ENCODE measurements at places on chromosomes 3 and 15. TPM values are rescaled to one million over a fixed set of nuclear protein-coding genes. Genes with fewer than 3 reads are reported as not detected.

The KLHL6 gene
- 18.0 TPM for total RNA-seq

The FAM3D gene
- total RNA-seq = 3.2 TPM

The PARP15 gene
- 6.1 TPM for total RNA-seq

The MESP2 gene
- not detected for total RNA-seq

The STARD5 gene
- total RNA-seq = 4.5 TPM

The KLHL24 gene
- 58.1 TPM for total RNA-seq

The SENP8 gene
- total RNA-seq = 3.5 TPM

The GOLGA6L10 gene
- total RNA-seq = 7.0 TPM

The MNS1 gene
- 6.7 TPM for total RNA-seq

The PLA2G4F gene
- total RNA-seq = 116 TPM

The ZIC1 gene
- total RNA-seq = not detected

The LAMB2 gene
- total RNA-seq = 291 TPM

- no peak for DNase-seq
- H3K4me3 ChIP-seq = no peak overlapping the region
- no peaks in the 10 kb centered on the region for H3K36me3 ChIP-seq
- no peaks in the 10 kb centered on the region for H3K27me3 ChIP-seq
These were observed 348.7 kb downstream of the ZIC1 start for GRCh38 chr3:147757866-147758265.

DNA sequence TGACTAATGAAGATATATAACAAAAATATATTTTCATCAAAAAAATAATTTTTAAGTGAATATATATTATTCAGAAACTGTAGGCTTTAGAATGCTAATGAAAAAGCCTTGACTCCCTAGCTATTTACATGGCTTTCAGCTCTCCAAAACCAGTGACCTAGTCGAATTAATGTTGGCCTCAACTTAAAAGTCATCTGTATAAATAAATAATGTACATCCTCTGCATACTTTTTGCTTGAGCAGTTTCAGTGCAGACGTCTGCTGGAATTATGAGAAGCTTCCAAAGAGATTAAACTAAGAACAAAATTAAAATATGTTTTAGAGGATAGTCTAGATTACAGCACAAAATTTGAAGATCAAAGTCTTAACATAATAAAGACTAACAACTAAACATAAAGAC, 520.4 kb upstream of the ALCAM start:
- no peak for DNase-seq
- H3K27ac ChIP-seq = no peak overlapping the region
- H3K4me1 ChIP-seq = no peaks in the 10 kb centered on the region
- no peaks in the 10 kb centered on the region for H3K36me3 ChIP-seq

DNA sequence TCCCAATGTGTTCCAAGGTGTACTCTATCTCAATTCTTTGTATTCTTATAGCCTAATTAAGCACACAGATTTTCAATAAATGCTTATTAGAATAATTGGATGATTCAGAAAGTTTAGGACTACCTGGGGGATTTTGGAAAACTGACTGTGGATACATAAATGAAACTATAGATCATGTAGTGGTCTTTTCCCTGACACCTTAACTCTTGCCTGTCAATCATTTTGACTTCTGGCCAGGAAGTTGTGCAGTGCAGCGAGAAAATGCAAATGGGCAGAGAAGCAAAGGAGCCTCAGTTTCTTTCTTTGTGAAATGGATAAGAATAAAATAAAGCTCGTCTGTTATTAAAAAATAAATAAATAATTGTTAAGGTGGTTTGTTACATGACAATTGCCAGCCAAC, 47.4 kb upstream of the DCLK3 start:
- H3K4me3 ChIP-seq = no peak overlapping the region
- no peak overlapping the region for H3K27ac ChIP-seq
- no peak for DNase-seq
- no peaks in the 10 kb centered on the region for H3K27me3 ChIP-seq
- peaks cover 3% of the 10 kb centered on the region for H3K4me1 ChIP-seq

DNA sequence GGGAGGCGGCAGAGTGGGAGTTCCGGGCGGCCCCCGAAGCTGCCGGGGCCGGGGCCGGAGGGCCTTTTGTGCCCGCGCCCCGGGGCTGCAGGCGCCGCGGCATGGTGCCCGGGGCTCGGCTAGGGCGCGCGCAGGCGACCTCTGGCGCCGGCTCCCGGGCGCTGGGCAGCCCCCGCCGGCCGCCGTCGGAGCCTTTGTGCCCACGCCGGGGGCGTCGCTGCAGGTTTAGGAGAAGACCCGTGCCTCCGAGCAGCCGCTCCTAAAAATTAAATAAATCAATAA, 299 bp downstream of the PAQR9 start:
- DNase-seq = no peak
- H3K27me3 ChIP-seq = peaks cover 4% of the 10 kb centered on the region
- no peaks in the 10 kb centered on the region for H3K4me1 ChIP-seq
- no peak overlapping the region for H3K27ac ChIP-seq

DNA sequence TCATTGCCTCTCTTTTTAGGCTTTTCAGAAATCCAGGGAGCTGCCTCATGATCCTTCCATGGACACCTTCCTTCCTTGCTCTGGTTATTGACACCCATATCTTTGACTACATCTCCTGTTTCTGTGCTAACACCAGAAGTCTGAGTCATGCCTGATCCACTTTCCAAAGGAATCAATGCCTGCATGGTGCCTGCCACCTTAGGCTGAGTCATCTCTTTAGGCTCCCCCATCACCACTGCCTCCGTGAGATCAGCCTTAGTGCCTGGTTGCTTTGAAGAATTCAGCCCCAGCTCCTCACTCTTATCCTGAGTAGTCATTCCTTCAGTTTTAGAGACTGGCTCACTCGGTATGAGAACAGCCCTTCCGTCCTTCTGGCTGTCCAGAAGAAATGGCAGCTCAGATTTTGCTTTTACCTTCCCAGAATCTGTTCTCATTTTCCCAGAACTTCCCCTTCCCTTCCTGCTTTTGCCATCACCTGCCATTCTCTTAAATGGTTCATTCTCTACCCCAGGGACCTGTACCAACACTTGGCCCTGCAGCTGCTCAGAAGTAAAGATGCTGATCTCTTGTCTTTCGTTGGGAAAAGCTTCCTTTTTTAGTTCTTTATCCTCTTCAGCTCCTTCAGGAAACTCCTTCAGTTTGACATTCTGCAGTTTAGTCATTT, 105.3 kb downstream of the MAP4 start:
- DNase-seq = no peak
- no peaks in the 10 kb centered on the region for H3K27me3 ChIP-seq
- H3K4me3 ChIP-seq = no peak overlapping the region
- peaks cover 5% of the 10 kb centered on the region for H3K36me3 ChIP-seq
- no peak overlapping the region for H3K27ac ChIP-seq
- no peaks in the 10 kb centered on the region for H3K4me1 ChIP-seq

DNA sequence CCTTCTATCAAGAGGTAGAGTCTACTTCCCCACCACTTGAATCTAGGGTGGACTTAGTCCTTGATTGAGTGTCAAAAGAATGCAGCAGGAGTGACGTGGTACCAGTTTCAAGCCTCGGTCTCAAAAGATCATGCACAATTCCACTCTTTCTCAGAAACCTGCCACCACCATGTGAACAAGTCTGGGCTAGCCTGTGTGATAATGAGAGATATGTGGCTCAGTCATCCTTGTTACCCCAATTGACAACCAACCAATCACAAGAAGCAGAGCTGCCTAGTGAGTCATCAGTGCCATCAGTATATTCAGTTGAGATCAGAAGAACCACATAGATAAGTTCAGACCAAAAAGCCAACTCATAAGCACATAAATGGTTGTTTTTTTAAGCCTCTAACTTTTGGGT, 374.5 kb downstream of the IL20RB start:
- no peaks in the 10 kb centered on the region for H3K36me3 ChIP-seq
- no peak overlapping the region for H3K27ac ChIP-seq
- H3K4me1 ChIP-seq = no peaks in the 10 kb centered on the region
- no peak for DNase-seq

- H3K27ac ChIP-seq = no peak overlapping the region
- no peaks in the 10 kb centered on the region for H3K27me3 ChIP-seq
- H3K4me3 ChIP-seq = no peak overlapping the region
- no peaks in the 10 kb centered on the region for H3K4me1 ChIP-seq
- DNase-seq = no peak
- H3K36me3 ChIP-seq = no peaks in the 10 kb centered on the region
These were observed 118.8 kb upstream of the DAZL start for GRCh38 chr3:16723978-16724377.

- H3K36me3 ChIP-seq = no peaks in the 10 kb centered on the region
- no peak overlapping the region for H3K27ac ChIP-seq
- no peak for DNase-seq
- no peaks in the 10 kb centered on the region for H3K27me3 ChIP-seq
- peaks cover under 1% of the 10 kb centered on the region for H3K4me1 ChIP-seq
These were observed 753.5 kb upstream of the NECTIN3 start for GRCh38 chr3:110318108-110318507.

DNA sequence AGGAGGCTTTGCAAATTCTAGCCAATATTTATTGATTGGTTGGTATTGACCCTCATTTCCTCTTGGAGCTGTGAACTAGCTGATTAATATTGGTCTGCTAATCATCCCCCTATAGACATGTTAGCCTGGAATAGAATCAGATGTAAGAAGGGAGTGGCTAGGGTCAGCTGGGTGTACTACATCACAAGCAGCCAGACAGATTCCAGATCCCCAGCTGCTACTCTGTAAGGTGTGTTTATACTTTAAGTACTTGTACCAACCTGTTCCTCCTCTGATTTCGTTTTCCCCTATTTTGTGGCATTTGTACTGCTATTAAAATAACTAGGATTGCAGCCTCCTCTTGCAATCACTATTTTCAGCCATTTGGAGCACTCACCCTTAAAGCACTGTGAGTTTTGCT, 49.9 kb downstream of the PARP15 start:
- no peak overlapping the region for H3K4me3 ChIP-seq
- H3K4me1 ChIP-seq = no peaks in the 10 kb centered on the region
- no peak for DNase-seq
- peaks cover 2% of the 10 kb centered on the region for H3K27me3 ChIP-seq

DNA sequence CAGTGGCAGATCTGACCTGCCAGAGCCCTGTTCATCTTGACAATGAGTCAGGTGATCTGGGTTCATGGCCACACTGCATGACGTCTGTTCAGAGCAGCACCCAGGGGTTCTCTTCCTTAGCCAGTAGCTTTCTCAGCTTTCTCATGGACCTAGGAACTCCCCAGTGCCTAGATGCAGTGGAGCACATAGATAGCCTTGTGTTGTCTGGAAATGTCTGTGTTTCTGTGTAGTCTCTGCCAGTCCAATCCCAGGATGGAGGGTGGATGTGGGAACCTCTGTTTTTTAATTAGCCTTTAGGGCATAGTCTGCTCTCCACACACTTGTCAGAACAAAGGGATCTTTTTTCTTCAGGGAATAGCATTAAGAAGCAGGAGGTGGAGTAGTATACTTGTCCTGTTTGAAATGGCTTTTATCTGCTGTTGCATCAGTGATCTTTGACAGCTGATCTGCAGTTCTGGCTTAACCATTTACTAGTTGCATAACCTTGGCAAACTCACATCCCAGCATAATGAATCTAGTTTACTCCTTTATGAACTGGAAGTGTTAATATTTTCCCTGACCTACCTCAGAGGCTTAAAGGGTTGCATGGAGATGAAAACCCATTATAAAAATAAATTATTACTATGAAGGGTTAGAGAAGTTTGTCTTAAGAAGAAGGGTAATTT, 16.1 kb upstream of the CACNA1D start:
- peak; percentile 27 for DNase-seq
- no peaks in the 10 kb centered on the region for H3K36me3 ChIP-seq
- peaks cover 15% of the 10 kb centered on the region for H3K4me1 ChIP-seq

GRCh38 chr3:69058180-69058946, 6.2 kb upstream of the TMF1 start:
- H3K27me3 ChIP-seq = no peaks in the 10 kb centered on the region
- peaks cover 43% of the 10 kb centered on the region for H3K36me3 ChIP-seq
- no peak overlapping the region for H3K4me3 ChIP-seq
- H3K27ac ChIP-seq = no peak overlapping the region

DNA sequence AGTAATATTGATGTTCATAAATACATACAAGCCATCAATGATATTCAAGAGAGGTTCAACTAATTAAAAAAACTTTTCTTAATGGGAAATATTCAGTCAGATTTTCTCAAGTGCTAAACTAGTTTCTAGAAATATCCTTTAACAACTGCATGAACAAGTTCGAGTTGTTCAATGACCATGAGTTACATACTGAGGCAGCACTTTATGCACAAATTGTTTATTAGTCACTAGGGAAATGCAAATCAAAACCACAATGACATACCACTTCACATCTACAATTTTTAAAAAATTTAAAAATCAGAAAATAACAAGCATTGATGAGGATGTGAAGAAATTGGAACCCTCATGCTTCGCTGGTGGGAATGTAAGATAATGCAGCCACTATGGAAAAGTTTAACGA, 62.4 kb downstream of the RAD18 start:
- no peaks in the 10 kb centered on the region for H3K4me1 ChIP-seq
- no peaks in the 10 kb centered on the region for H3K27me3 ChIP-seq
- H3K36me3 ChIP-seq = no peaks in the 10 kb centered on the region
- H3K27ac ChIP-seq = no peak overlapping the region

GRCh38 chr3:133940536-133940935, 44.9 kb upstream of the RAB6B start:
- no peak overlapping the region for H3K27ac ChIP-seq
- DNase-seq = no peak
- no peaks in the 10 kb centered on the region for H3K27me3 ChIP-seq
- H3K4me1 ChIP-seq = no peaks in the 10 kb centered on the region
- H3K36me3 ChIP-seq = no peaks in the 10 kb centered on the region
- H3K4me3 ChIP-seq = no peak overlapping the region

- no peak overlapping the region for H3K4me3 ChIP-seq
- H3K4me1 ChIP-seq = no peaks in the 10 kb centered on the region
- H3K36me3 ChIP-seq = no peaks in the 10 kb centered on the region
- no peaks in the 10 kb centered on the region for H3K27me3 ChIP-seq
These were observed 332.7 kb downstream of the EDEM1 start for GRCh38 chr3:5520237-5520636.

DNA sequence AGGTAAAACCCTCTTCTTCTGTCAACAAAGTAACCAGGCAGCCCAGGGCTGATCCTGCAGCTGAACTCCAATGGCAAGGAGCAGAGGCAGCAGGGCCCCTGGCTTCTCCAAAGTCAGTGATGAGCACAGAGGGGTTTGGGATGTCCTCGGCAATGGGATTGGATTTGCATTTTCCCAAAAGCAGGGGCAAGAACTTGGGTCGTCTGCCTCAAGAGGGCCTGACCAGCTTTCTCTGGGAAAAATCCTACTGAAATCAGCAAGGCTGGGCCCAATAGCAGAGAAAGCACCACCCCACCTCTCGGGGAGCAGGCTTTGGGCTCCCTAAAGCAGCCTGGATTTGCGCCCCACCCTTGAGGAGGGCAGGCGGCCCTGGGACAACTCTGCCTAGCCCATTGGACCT, 210.0 kb upstream of the IGF1R start:
- no peak for DNase-seq
- H3K27ac ChIP-seq = no peak overlapping the region
- no peaks in the 10 kb centered on the region for H3K4me1 ChIP-seq
- no peak overlapping the region for H3K4me3 ChIP-seq
- H3K27me3 ChIP-seq = no peaks in the 10 kb centered on the region
- H3K36me3 ChIP-seq = no peaks in the 10 kb centered on the region

- H3K4me3 ChIP-seq = no peak overlapping the region
- H3K4me1 ChIP-seq = no peaks in the 10 kb centered on the region
- H3K27me3 ChIP-seq = no peaks in the 10 kb centered on the region
- H3K36me3 ChIP-seq = no peaks in the 10 kb centered on the region
- H3K27ac ChIP-seq = no peak overlapping the region
- DNase-seq = no peak
These were observed 39.5 kb downstream of the ISL2 start for GRCh38 chr15:76376029-76376428.

All from lung (tissue), 17 donors.